ENCODE measurements at places on chromosomes 7 and 10.

GRCh38 chr10:51001587-51001986, 72.7 kb upstream of the PRKG1 start:
- DNase-seq = no peak

GRCh38 chr10:102661658-102662028, 17.4 kb downstream of the TRIM8 start:
- peak; percentile 42 for DNase-seq

DNA sequence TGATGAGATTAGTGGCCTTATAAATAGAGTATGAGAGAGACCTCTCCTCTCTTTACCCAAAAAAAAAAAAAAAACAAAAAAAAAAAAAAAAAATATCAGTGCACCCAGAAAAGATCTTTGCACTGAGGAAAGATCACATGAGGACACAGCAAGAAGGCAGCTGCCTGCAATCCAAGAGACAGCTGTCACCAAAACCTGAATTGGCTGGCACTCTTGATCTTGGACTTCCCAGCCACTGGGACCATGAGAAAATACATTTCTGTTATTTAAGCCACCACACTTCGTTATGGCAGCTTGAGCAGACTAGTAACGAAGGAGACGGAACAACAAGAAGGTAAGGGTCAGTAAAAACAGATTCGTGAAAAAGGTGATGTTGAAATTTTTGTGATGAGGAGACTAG, 47.0 kb downstream of the TMEM106B start:
- DNase-seq = no peak

GRCh38 chr7:128923411-128923800, 12.9 kb upstream of the KCP start:
- DNase-seq = no peak

DNA sequence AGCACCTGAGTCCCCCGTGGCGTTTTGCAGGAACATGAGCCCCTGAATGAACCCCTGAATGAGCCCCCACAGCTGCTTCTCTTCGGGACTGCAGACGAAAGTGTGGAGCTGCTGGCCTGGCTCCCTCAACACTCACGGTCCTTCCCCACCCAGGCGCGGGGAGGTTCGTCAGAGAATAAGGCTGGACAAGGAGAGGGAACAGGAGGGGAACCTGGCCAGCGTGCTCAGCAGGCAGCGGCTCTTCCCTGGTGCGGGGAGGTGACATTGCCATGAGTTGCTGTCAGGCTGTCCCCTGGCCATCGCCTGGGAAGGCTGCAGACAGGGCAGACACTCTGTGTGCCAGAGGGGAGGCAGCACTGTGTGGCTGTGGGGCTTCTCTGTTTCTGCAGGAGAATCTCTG, 80.9 kb upstream of the SHH start:
- no peak for DNase-seq

DNA sequence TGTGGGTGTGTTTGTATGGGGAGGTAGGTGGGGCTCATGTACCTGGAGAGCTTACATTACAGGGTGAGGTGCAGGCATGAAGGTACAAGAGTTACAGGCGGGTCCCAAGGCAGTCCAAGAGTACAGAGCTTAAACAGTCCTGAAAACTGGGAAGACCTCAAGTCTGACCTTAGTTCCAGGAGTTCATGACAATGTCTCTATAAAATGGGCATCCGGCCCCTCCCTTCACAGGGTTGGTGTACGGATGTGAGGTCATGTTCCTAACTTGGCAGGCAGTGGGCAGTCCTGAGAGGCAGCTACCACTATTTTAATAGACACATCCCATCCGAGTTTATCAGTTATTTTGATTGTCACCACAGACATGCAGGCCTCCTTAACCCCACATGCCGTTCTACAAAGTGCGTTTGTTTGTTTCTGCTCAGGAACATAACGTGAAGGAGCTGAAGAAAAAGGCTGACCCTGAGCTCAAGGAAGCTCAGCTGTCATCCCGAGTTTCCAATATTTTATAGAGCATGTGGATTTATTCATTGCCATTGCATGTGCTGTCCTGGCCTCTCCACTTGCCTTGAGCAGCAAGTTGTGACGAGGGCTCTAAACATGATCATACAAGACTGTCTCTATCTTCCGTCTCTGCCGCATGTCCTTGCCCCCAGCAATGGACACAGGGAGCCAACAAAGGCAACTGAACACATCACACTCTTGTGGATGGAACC, 647.5 kb upstream of the IGFBP3 start:
- no peak for DNase-seq

- no peak for DNase-seq
These were observed 349.6 kb upstream of the MKI67 start for GRCh38 chr10:128475686-128476367.

DNA sequence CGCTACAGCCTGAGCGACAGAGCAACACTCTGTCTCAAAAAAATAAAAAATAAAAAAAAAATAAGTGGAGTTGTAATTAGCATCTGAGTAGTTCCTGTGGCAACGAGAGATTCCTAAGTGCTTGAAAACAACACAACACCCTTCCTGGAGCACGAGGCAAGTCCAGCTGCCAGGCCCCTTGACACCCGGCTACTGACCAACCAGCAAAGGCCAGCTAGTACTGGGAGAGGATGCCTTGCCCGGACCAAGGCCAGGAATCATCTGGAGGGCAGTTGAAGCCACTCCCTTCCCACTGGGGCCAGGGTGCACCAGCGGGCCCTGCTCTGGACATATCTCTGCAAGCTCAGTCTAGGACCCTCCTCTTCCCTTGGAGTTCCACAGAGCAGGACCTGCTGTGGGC, 536 bp downstream of the C10orf105 start:
- no peak for DNase-seq

DNA sequence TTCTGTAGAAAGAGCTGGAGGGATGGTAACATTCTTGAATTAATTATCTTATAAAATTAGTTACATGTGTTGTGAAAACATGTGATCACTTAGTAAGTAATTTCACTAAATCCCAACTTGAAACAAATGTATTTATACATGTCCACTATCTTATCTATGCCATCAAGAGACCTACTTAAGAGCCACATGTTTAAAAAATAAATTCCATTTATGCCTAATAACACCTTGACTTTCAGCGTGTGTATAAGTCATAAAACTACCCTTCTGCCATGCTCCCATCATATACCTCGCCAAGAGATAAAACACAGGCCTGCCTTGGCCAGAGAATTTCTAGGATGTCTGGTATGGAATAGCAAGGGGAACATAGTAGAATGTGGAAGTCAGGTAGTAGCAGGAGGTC, 37.3 kb downstream of the LIPJ start:
- DNase-seq = no peak

GRCh38 chr10:100709146-100710082, 36.0 kb upstream of the PAX2 start:
- no peak for DNase-seq

- peak; percentile 37 for DNase-seq
These were observed 1.2 kb downstream of the SFRP4 start for GRCh38 chr7:37915438-37915837.

GRCh38 chr7:35003679-35004303, 33.5 kb downstream of the DPY19L1 start:
- no peak for DNase-seq

- DNase-seq = no peak
These were observed 23.7 kb downstream of the TASOR2 start for GRCh38 chr10:5708356-5708755.

DNA sequence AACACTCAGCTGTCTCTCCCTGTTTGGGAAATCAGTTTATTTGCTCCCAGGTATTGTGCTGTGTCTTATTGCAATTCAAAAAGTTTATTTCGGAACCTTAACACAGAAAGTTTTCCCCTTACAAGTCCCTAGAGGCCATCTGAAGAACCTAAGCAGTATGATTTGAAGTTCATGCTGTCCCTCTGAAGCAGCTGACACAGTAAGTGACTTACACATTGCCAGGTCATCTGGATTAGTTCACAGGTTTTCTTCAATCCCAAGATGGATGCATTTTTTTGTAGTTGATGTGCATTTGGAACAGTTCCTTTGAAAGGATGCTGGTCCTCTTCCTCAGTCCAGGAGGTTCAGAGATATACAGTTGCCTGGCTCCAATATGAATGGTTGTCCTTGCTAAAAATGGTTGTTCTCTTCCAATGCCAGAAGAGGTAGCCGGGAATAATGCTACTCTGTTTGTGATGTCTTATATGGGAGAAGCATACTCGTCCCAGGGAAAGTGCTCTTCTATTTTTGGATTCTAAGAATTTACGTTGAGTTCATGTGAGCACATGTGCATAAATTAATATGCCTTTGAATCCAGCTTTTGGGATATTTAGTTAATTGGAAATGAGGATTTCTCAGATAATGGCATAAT, 183.5 kb upstream of the PHYHIPL start:
- DNase-seq = no peak

DNA sequence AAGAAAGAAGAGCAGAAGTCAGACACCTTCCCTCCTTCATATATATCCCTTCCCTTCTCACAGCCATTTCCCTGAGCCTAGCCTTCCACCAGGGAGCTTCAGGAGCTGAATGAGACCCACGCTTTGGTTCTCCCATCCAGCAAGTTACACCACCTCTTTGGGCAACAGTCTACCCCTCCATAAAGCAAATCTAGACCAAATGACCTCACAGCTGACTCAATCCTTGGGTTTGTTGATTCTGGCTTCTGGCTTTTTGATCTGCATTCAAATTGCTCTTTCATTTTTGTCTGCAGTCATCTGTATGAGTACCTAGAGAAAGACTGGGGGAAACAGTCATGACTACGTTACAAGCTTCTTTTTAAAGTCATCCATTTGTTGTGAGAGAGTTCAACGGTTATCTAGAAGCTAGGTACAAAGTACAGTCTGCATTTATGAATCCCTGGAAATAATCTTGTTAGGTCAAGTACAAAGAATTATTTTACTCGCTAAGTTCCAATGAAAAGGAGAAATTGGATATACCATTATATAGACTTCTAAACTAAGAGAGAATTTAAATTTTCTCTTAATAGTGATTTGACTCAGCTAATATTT, 86.3 kb downstream of the RAB11FIP2 start:
- no peak for DNase-seq

GRCh38 chr7:49151146-49151545, 226.8 kb downstream of the CDC14C start:
- DNase-seq = no peak

- DNase-seq = peak; percentile 81
These were observed 95.4 kb upstream of the AFAP1L2 start for GRCh38 chr10:114499630-114500190.

- DNase-seq = no peak
These were observed 27.5 kb downstream of the PVRIG start for GRCh38 chr7:100247152-100247757.

DNA sequence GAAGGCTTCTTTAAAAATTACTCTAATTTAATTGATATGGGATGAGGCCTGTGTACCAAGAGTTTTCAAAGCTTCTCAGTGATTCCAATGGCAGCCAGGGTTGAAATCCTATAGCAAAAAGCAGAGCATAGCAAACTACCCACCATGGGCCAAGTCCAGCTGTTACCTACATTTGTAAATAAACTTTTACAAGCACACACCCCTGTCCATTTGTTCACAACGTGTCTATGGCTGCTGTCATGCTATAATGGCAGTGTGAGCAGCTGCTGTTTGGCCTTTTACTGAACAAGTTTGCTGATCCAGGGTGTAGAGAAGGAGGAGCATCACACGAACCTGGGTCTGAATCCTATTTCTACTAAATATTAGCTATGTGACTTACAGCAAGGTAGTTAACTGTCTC, 50.0 kb downstream of the NPY start:
- no peak for DNase-seq

All from inflammatory macrophage (primary cell).